ENCODE measurements at places on chromosomes 7 and 10.

DNA sequence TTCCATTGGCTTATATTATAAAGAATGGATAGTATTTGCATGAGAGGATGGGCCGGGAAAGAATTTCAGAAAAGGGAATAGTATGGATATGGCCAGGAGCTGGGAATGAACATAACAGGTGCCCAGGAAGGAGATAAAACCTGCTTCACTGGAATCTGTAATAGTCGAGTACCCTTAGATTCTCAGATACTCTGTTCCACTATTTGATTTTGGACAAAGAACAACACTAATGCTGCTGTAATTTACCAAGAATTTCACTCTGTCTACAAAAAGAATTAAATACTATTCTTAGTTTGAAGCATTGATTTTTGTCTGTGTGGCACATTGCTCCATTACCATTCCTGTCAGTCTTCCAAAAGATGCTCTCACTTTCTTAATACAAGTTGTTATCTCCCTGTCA, 718.2 kb upstream of the LRRN3 start:
- DNase-seq, result no peak

- DNase-seq, result no peak
Observed at GRCh38 chr10:110068780-110069179, 61.0 kb downstream of the ADD3 start.

DNA sequence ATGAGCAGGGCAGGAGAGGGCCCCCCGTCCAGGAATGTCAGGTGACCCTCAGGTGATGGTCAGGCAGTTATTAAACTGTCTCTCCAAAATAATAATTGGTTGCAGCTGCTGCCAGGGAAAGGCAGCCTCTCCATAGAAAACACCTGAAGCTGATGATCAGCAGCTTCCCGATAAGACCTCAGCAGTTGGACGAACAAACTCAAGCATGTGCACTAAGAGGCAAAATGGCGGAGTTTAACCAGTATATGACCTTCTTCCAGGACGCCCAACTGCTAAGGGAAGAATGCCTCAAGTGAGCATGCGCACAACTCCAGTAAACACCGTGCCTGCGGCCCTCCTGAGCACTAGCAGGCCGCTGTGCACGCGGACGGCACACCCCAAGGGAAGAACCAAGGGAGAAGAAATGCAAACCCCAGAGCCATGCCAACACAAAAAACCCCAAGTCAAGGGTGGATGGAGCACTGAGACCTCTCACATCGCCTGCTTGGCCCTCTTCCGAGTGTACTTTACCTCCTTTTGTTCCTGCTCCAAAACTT, 38.9 kb upstream of the ADARB2 start:
- DNase-seq, result no peak

DNA sequence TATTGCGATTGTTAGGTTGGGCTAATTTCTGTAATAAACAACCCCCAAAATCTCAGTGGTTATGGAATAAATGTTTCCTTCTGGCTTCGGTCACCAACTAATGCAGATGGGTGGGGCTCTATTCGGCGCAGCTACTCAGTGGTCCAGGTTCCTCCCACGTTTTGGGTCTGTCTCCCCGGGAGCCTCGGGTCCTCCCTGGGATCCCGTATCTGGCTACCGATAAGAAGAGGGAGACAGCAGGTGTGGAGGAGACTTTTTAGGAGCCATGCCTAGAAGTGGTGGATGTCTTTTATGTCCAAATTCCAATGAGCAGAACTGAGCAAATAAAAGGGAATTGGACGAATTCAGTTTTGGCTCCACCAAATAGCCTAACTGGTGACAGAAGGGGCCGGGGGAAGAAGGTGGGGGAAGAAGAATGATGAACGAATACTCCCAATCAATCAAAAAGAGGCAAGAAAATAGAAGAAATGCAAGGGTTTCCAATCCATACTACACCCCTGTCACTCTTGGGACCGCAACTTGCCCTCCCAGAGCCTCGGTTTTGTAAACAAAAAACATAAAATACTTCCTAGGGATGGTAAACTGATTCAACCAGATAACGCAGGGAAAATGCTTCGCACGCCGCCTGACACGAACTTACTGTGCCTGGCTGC, 498 bp upstream of the C10orf53 start:
- no peak for DNase-seq

GRCh38 chr7:146000882-146001281, 115.7 kb upstream of the CNTNAP2 start:
- no peak for DNase-seq

DNA sequence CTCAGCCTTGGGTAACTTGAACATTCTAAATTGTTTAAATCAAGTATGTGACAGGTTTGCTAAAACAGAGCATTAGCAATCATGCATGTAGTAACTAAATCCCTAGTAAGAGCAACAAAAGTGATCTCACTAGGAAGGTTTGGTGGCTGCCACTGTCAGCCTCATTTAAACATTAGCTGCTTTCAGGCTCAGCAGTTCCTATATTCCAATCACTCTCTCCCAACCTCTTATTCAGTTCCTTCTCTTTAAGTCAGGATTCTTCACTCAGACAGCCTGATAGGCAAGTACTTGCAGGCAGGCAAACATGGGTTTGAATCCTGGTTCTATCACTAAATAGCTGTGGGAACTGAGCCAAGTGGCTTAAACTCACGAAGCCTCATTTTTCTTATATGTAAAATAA, 3.6 kb downstream of the CREB3L2 start:
- DNase-seq, result no peak

DNA sequence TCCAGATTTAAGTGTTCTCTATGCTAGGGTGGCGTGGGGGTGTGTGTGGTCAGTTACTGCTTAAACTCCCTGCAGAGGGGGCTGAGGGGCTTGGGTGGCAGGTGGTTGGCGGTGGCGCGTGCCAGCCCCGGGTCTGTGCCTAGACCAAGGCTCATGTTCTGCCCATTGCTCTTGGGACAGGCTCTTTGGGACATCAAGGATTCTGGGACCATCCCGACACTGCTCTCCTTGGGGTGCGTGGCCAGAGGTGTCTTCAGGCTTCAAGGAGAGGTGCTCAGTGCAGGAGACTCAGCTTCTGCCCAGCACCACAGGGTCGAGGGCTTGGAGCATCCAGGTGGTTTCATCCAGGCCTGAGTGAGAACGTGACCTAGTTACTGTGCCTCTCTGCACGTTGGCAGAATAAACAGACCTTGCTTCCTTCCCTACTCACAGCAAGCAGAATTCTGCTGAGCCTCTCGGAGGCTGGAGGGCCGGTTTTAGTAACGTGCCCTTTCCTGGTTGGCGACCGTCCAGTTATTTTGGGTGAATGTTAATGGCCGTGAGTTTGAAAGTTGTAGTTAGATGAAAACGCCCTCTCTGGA, 39.9 kb downstream of the CAMK1D start:
- DNase-seq, result no peak

DNA sequence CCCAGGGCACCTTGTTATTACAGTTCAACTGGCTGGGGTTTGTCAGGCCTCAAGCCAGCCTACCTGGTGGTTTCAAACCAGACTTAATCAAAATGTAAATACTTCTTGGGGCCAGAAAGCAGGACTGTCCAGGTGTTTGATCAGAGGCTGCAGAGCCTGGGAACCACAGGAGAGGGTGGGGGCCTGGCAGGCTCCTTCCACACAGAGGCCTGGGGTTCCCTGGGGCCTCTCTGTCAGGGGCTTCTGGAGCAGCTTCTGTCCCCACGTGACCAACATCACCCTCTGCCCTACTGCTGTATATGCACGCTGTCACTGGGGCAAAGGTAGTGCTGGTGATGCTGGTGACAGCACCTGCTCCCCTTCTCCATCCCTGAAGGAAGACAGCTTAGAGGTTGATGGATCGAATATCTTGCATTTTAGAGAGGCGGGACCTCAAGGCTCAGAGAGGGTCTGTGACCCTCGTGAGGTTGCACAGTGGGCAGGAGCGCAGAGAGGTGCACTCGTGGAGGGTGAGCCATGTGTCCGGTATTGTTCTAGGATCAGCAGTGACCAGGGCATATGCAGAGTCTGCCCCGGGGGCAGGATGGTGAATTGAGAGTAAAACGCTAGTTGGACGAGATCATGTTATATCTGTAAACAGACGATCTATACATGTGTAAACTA, 95.4 kb downstream of the GRK5 start:
- no peak for DNase-seq

DNA sequence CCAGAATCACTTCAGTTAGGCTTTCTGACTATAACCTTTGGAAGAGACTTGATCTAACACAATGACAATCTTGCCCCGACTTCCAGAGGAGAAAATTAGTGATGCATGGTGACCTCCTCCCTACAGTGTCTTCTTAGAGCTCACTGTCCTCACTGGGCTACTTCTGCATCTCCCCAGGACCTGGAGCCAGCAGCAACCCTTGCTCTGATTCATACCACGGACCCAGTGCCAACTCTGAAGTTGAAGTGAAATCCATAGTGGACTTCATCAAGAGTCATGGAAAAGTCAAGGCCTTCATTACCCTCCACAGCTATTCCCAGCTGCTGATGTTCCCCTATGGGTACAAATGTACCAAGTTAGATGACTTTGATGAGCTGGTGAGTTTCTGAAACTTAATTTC, 12.6 kb downstream of the CPA2 start:
- DNase-seq, result no peak

GRCh38 chr7:43764807-43765491, 6.5 kb downstream of the BLVRA start:
- no peak for DNase-seq

DNA sequence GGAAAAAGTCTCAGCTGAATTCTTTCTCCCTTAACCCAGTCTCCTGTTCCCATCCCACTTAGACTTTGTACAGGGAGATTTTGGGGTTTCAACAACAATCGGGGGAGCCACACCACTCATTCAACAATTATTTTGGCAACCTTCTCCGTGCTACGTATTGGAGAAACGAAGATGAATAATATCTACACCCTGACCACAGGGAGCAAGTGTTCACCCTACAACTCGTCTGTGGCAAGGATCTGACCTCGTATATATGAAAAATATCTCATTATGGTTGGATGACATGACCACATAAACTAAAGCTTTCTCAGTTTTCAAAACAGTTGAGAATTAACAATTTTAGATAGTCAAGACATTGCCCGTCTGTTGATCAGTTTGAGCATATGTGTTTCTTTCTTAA, 302.1 kb downstream of the CACNA2D1 start:
- DNase-seq, result no peak

- DNase-seq, result no peak
Observed at GRCh38 chr7:140212100-140212881, 35.5 kb upstream of the KDM7A start.

- no peak for DNase-seq
Observed at GRCh38 chr10:112953174-112954159, 3.4 kb downstream of the TCF7L2 start.

Data from NCI-H1930 (cell line).